ENCODE measurements at places on chromosomes 3 and 15. TPM values are rescaled to one million over a fixed set of nuclear protein-coding genes. Genes with fewer than 3 reads are reported as not detected.

TEX55 gene
- not detected for total RNA-seq

CACNA1D gene
- total RNA-seq, result 0.32 TPM

MYL3 gene
- not detected for total RNA-seq

CHAC1 gene
- 8.3 TPM for total RNA-seq

MST1R gene
- 3.9 TPM for total RNA-seq

CCDC191 gene
- 3.0 TPM for total RNA-seq

PTH1R gene
- not detected for total RNA-seq

SMCO1 gene
- 0.13 TPM for total RNA-seq

RAD51 gene
- total RNA-seq, result 82.7 TPM

GPR62 gene
- total RNA-seq, result not detected

LNP1 gene
- 1.4 TPM for total RNA-seq

DISP2 gene
- 2.6 TPM for total RNA-seq

MAPKAPK3 gene
- 224 TPM for total RNA-seq

TM6SF1 gene
- total RNA-seq, result 22.1 TPM

SLC26A6 gene
- total RNA-seq, result 58.0 TPM

RHO gene
- not detected for total RNA-seq

LOXL1 gene
- 8.4 TPM for total RNA-seq

SLC22A14 gene
- not detected for total RNA-seq

TRIM59 gene
- total RNA-seq, result 51.2 TPM

IQCF5 gene
- total RNA-seq, result not detected

CSPG5 gene
- total RNA-seq, result 0.37 TPM

CHRM5 gene
- not detected for total RNA-seq

P2RY14 gene
- total RNA-seq, result 0.60 TPM

RASL12 gene
- total RNA-seq, result not detected

GOLGA8Q gene
- total RNA-seq, result 5.5 TPM

IL5RA gene
- total RNA-seq, result not detected

FAM227B gene
- total RNA-seq, result 3.7 TPM

SATB1 gene
- 273 TPM for total RNA-seq

Measured in activated CD8-positive, alpha-beta T cell treated with anti-CD3 and anti-CD28 coated beads, Interleukin-2, amount 10 ng/mL, durations not matched to agents 7 days and 5 days (primary cell).